ENCODE measurements at places on chromosomes 12 and 14.

- DNase-seq = no peak
These were observed 55.0 kb upstream of the TMTC1 start for GRCh38 chr12:29838768-29839167.

DNA sequence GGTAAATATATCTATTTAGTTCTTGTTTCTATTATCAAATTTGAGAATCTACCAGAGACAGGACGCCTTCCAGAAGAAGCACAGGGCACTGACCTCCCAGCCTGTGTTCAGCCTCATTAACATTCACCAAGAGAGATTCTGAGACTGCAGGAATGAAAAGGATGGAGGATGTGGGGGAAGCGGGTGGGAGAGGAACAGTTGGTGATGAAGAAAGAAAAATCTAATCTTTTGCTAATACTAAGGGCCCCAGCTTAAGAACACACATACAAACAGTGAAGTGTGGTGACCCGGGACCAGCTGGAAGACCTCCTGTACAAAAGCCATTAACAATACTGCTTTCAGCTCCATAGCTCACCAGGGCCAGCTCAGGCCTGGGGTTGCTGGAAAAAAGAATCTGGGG is 160.5 kb downstream of the NUAK1 start:
- peak; percentile 71 for DNase-seq

DNA sequence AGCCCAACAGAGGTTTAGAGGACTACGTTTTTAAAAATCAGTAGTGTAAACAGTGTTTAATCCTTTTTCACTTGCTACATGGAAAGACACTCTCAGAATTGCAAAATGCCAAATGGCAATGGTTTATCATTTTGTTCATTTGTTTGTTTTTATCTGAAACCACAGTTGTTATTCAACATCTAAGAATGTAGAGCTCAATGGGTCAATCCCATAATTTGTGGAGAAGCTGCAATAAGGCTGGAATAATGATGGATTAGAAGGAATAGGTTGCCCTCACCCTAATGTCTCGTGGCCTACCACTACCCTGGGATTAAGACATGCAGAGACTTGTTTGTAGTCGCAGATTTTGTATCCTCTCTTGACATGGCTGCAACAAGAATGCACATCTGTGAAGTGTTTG is 115.7 kb downstream of the LLPH start:
- DNase-seq = peak; percentile 9

- no peak for DNase-seq
These were observed 1.2 kb downstream of the CCDC92 start for GRCh38 chr12:123971449-123971769.

DNA sequence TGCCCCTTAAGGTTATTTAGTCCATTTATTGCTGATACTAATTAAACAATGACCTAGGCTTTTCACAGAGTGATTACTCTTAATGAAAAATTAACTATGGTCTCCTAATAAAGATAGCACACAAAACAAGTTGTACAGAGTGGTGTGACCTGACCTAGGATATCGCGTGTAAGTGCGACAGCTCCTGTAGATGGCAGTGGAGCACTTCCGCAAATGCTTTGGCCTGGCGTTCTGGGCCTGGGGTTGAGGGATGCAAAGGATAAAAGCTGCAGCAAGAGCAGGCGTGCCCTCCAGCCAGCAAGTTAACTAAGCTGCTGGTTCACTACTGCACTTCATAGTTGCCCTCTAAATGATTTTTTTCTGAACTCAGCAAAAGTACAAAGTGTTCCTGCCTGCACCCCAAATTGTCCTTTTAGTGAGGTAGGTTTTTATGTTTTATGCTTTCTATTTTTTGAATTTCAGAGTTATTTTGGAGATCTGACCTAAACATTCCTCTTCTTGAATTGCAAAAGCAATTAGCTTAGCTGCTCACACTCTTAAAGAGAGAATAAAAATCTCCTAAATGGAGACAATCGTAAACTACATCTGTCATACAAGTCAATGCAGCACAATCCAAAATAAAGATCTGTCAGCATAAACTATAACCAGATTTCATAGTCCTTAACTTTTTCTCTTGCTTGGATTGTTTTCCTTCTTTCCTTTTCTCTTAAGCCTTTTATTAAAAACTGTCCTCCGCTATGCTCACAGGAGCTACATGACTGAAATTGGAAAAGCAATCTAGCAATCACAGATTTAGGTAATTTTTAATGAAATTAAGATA is 379.6 kb downstream of the LRIG3 start:
- DNase-seq = peak; percentile 69

Data from renal cortical epithelial cell (primary cell).